ENCODE measurements at places on chromosomes 1 and 21. TPM values are rescaled to one million over a fixed set of nuclear protein-coding genes. Genes with fewer than 3 reads are reported as not detected.

DNA sequence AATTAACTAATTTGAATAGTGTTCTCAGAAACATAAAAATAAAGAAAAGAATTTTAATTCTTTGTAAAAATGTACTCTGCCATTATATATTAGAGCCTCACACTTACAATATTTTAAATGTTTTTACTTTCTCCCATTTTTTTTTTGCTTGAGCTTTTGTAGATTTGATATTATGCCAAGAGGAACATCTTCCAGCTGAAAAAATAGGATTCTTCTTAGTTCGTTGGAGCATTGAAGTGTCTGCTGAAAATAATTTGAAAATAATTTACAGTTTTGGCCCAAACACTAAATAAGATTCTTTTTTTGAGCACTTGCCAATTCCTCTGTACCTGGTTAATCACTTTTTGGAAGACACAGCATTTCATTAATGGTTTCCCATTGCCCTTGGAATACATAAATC is 175.0 kb upstream of the COL11A1 start:
- no peak overlapping the region for H3K27ac ChIP-seq
- H3K36me3 ChIP-seq, result no peaks in the 10 kb centered on the region
- no peak overlapping the region for H3K4me3 ChIP-seq
- H3K4me1 ChIP-seq, result no peaks in the 10 kb centered on the region
- H3K27me3 ChIP-seq, result no peaks in the 10 kb centered on the region

The NCDN gene
- total RNA-seq, result 22.4 TPM

DNA sequence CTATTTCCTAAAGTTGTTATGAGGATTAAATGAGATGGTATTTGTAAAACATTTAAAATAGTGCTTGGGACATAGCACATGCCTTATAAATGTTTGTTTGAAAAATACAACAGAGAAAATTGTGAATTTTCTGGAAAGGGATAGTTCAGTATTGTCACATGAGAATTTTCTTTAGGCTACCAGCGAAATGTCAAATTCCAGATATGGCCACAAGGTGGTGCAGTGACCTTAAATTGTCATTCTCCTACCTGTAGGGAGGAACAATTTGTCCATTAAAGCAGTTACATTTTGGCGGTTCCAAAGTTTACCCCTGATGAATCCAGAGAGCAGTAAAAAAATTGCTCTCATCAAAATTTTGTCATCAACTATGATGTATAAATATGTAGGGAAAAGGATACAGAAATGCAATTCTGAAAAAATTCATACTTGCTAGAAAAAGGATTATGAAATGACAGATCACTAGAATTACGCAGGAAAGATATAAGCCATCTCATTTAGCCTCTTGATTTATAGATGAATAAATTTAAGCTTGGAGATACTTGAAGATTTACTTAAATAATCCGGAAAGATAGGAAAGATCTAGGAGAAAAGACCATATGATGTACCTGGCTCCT is 50.2 kb upstream of the TSHB start:
- H3K27me3 ChIP-seq, result no peaks in the 10 kb centered on the region
- H3K27ac ChIP-seq, result no peak overlapping the region
- no peak overlapping the region for H3K4me3 ChIP-seq
- no peaks in the 10 kb centered on the region for H3K4me1 ChIP-seq
- peak; percentile 57 for DNase-seq

DNA sequence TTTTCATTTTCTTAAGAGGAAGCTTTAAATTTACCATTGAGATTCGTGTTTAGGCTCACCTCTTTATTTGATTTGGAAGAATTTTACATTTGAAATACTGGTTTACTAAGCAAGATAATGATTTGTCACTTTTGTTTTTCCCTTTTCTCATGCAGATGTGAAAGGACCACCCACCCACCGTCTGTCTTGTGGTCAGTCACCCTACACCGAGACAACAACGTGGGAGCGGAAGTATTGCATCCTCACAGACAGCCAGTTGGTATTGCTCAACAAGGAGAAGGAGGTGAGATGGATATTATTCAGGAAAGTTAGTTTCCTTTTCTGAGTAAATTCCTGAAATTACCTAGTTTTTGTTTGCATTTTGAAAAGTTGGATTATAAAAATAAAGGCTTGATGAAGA is 189.5 kb downstream of the RASAL2 start:
- H3K27me3 ChIP-seq, result no peaks in the 10 kb centered on the region
- no peak overlapping the region for H3K4me3 ChIP-seq
- H3K4me1 ChIP-seq, result peaks cover 2% of the 10 kb centered on the region
- no peaks in the 10 kb centered on the region for H3K36me3 ChIP-seq

The RIPPLY3 gene
- total RNA-seq, result 0.31 TPM

GRCh38 chr21:35138665-35139381 is 89.7 kb upstream of the RUNX1 start:
- no peaks in the 10 kb centered on the region for H3K36me3 ChIP-seq
- H3K27me3 ChIP-seq, result no peaks in the 10 kb centered on the region
- DNase-seq, result peak; percentile 38
- H3K4me3 ChIP-seq, result no peak overlapping the region
- H3K27ac ChIP-seq, result no peak overlapping the region

DNA sequence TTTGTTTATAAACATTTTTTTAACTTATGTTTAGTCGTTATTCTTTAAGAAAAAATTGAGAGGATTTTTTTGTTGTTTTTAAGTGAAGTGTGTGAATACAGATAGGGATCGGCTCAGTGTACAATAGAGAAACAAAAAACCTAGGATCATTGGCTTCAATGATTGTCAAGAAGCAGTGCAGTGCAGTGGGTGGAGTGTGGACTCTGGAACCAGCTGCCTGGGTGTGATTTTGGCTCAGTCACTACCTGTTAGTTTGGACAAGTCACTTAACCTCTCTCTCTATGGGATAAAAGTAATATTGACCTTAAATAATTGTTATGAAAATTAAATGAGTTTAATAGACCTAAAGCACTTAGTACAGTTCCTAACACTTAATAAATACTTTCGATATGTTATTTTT is 41.3 kb downstream of the SCCPDH start:
- H3K4me1 ChIP-seq, result no peaks in the 10 kb centered on the region
- no peaks in the 10 kb centered on the region for H3K27me3 ChIP-seq
- H3K27ac ChIP-seq, result no peak overlapping the region
- DNase-seq, result no peak
- peaks cover 31% of the 10 kb centered on the region for H3K36me3 ChIP-seq

The POTED gene
- not detected for total RNA-seq

DNA sequence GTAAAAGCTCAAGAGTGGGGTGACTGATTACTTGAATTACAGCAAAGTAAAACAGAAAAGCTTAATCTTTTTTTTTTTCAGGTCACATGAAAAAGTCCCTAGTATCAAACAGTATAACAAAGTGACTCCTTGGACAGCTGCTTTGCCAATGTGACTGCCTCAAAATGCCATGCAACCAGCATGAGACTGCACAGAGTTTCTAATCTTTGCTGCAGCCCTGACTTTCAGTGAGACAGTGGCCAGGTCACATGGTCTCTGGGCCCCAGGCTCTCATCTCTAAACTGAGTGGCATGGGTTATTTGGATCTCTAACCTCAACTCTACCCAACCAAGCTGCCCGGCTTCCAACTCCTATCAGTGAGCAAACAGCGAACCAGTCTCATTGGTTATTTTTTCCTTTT is 169.0 kb downstream of the VAV3 start:
- H3K27ac ChIP-seq, result no peak overlapping the region
- no peaks in the 10 kb centered on the region for H3K36me3 ChIP-seq
- H3K4me1 ChIP-seq, result no peaks in the 10 kb centered on the region
- H3K4me3 ChIP-seq, result no peak overlapping the region
- no peak for DNase-seq

DNA sequence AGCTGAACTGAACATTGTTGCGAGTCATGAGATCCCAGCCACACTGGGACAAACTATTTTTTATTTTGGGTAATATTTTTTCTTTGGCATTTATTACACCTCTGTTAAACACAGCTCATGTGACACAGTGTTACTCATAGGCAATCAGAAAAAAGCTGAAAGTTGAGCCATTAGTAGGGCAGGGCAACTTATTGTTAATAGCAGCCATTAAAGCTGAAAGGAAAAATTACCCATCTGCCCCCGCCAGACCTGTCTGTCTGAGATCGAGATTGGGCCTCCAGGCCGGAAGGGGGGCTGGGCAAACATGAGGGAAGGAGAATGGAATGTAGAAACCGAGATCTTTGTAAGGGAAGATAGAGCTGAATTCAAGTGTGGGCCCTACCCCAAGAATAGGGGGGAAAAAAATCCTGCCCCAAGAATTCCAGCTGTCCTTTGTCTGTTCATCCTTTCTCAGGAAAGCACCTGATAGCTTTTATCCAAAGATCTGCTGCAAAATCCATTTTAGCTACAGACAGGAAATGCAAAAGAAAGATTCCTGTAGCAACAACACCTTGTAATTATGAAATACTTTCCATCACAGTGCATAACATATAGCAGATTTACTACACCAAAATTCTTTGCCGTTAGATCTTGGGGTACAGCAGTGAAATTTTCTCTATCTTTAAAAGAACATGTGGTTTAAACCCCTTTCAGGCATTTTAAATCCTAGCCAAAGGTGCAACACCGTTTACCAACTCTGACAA is 212.8 kb downstream of the PBX1 start:
- peak; percentile 68 for DNase-seq
- no peak overlapping the region for H3K4me3 ChIP-seq
- H3K4me1 ChIP-seq, result peaks cover 48% of the 10 kb centered on the region

The CXADR gene
- 34.4 TPM for total RNA-seq

The OR2G6 gene
- 0.06 TPM for total RNA-seq

DNA sequence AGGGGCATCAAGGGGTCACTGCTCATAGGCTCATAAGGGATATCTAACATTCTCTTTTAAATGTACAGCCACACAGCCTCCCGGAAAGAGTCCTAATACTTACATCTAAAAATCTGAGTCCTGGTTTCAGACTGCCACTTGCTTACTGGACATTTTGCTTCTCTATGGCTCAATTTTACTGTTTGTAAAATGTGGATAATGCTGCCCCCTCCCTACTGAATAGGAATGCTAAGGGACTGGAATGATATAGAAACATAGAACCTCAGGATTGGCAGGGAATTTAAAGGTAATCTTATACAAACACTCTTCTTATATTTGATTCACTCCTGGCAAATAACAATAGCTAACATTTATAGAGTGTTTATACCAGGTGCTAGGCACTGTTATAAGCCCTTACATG is 910 bp upstream of the TNR start:
- H3K4me3 ChIP-seq, result no peak overlapping the region
- H3K27ac ChIP-seq, result no peak overlapping the region
- H3K4me1 ChIP-seq, result no peaks in the 10 kb centered on the region

GRCh38 chr21:26136671-26137070 is 33.9 kb downstream of the APP start:
- peaks cover 5% of the 10 kb centered on the region for H3K4me1 ChIP-seq
- no peak overlapping the region for H3K27ac ChIP-seq
- no peak for DNase-seq

The TMPRSS15 gene
- total RNA-seq, result not detected

GRCh38 chr1:79726911-79727310 is 720.4 kb upstream of the ADGRL4 start:
- no peak overlapping the region for H3K4me3 ChIP-seq
- no peak overlapping the region for H3K27ac ChIP-seq
- H3K27me3 ChIP-seq, result no peaks in the 10 kb centered on the region
- peak; percentile 7 for DNase-seq

The LRRIQ3 gene
- 1.6 TPM for total RNA-seq

DNA sequence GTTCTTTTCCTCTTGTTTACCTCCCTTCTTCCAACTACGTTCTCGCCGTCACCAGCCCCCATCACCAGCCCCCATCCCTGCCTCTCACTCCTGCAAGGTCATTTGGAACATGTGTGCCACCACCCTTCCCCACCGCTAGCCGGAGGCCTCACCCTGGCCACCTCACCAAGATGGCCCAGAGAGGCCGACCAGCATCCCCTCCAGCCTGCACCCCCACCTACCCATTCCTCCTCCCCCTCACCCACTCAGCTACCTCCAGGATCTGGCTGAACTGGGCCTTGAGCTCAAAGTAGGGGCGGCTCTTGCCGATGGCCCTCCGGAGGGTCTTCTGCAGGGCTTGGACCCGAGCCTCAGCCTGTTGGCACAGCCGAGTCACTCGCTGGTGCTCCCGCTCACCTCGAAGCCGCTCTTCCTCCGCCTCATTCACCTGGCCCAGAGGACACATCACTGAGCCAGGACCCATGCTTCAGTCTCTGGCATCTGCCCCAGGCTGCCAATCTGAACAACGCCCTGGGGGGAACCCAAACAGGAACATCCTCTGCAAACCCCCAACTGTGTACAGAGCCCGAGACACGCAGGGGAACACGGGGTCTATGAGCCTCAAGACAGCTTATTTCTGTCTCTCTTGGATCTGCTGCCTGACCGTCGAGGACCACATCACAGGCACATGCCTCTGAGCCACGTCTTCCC is 12.8 kb downstream of the SH3BP5L start:
- H3K36me3 ChIP-seq, result peaks cover 35% of the 10 kb centered on the region
- no peak overlapping the region for H3K4me3 ChIP-seq
- DNase-seq, result no peak
- H3K27ac ChIP-seq, result no peak overlapping the region
- no peaks in the 10 kb centered on the region for H3K4me1 ChIP-seq
- H3K27me3 ChIP-seq, result no peaks in the 10 kb centered on the region

The DSTYK gene
- total RNA-seq, result 17.8 TPM

GRCh38 chr1:39564340-39564739 is 12.2 kb downstream of the PABPC4 start:
- H3K36me3 ChIP-seq, result peaks cover 73% of the 10 kb centered on the region
- H3K4me3 ChIP-seq, result no peak overlapping the region
- no peak for DNase-seq
- no peaks in the 10 kb centered on the region for H3K4me1 ChIP-seq

- H3K27ac ChIP-seq, result no peak overlapping the region
- no peak for DNase-seq
- no peaks in the 10 kb centered on the region for H3K27me3 ChIP-seq
- H3K4me1 ChIP-seq, result no peaks in the 10 kb centered on the region
- H3K4me3 ChIP-seq, result no peak overlapping the region
- no peaks in the 10 kb centered on the region for H3K36me3 ChIP-seq
Observed at GRCh38 chr1:217770918-217771317, 139.8 kb downstream of the SPATA17 start.

The ETV3L gene
- not detected for total RNA-seq

- no peak for DNase-seq
- no peak overlapping the region for H3K4me3 ChIP-seq
- H3K36me3 ChIP-seq, result no peaks in the 10 kb centered on the region
- no peaks in the 10 kb centered on the region for H3K4me1 ChIP-seq
- no peak overlapping the region for H3K27ac ChIP-seq
Observed at GRCh38 chr1:65812065-65812464, 19.4 kb downstream of the PDE4B start.

DNA sequence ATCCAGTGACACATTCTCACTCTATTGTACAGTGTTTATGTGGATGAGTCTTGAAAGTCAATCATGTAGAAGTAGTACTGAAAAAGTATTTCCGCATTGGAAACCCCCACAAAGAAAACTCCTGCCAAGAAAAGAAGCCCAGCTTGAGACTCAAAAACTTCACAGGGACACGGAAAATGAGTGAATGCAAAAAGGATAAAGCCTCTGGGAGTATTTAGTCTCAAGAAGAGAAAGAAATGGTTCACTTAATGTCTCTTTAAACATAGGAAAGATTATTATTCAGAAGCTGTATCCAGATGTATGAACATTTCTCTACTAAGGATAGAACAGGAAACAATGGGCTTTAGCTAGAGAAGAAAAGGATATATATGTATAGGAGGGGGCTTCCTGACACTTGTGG is 304.5 kb downstream of the BARHL2 start:
- H3K36me3 ChIP-seq, result no peaks in the 10 kb centered on the region
- DNase-seq, result no peak
- no peak overlapping the region for H3K27ac ChIP-seq
- no peaks in the 10 kb centered on the region for H3K4me1 ChIP-seq

- H3K4me1 ChIP-seq, result no peaks in the 10 kb centered on the region
- no peaks in the 10 kb centered on the region for H3K27me3 ChIP-seq
- no peak for DNase-seq
- no peak overlapping the region for H3K27ac ChIP-seq
- no peaks in the 10 kb centered on the region for H3K36me3 ChIP-seq
Observed at GRCh38 chr1:24506691-24507381, 4.2 kb downstream of the RCAN3 start.
